ENCODE measurements at places on chromosomes 5 and 9. TPM values are rescaled to one million over a fixed set of nuclear protein-coding genes. Genes with fewer than 3 reads are reported as not detected.

DNA sequence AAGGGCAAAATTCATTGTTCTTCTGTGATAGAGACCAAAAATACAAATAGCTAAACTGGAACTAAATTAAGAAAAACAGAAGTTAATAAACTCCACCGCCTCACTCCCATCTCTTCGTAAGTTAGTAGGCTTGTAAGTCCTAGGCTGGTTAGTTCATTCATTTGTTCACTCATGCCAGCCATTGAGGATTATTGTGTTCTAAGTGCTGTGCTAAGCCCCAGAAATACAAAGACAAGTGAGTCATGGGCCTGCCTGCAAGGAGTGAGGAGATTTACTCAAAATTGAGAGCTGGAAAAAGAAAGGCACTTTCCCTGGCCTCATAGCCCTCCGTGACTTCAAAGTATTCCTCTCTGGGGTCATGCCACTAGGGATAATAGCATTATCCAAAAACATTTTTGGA lies 8.5 kb downstream of the DOCK8 start:
- DNase-seq: no peak

The GFI1B gene
- 0.12 TPM for polyA plus RNA-seq

GRCh38 chr9:135879237-135879601 lies 28.1 kb downstream of the CAMSAP1 start:
- no peak for DNase-seq

GRCh38 chr5:77832166-77832770 lies 56.1 kb upstream of the TBCA start:
- no peak for DNase-seq

GRCh38 chr5:75824323-75824722 lies 107.1 kb upstream of the POC5 start:
- DNase-seq: no peak

DNA sequence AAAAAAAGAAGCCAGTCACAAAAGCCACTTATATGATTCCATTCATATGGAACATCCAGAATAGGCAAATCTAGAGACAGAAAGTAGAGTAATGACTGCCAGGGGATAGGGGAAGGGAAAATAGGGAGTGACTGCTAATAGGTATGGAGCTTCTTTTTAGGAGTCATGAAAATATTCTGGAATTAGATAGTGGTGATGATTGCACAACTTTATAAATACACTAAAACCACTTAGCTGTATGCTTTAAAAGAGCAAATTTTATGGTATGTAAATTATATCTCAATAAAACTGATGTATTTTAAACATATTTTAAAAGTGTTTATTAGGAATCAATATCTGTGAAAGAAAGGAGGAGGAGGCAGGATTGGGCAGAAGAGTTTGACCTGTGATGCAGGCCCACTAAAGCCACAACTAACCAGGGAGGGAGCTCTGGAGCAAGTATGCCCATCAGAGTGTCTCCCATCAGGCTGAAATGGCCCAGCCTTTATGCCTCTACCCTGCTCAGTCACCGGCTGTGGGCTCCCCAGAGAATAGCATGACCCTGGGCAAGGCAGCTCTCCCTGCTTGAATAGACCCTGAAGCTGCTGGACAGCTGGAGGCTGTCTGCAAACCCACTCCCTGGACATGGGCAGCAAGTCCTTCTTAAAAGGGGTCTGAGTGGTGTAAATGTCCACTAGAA lies 96.0 kb upstream of the SLC44A1 start:
- no peak for DNase-seq

DNA sequence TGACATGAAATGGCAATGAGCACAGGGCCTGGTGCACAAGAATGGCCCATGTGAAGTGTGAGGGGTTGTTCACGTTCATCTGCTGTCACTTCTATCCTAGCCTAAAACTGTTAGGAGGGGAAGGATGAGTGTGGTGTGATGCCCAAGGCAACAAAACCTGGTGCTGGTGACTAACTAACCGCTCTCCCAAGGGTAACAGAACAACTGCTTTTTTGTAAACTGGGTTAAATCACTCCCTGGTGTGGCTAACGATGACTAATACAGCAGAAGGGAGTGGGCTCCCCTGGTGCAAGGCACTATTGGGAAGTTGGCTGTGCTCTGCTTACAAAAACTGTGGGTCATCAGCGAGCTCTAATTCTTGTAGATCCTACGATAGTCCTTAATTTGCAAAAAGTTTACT lies 103.2 kb upstream of the VCAN start:
- peak; percentile 15 for DNase-seq
